ENCODE measurements at places on chromosomes 5 and 9. TPM values are rescaled to one million over a fixed set of nuclear protein-coding genes. Genes with fewer than 3 reads are reported as not detected.

DNA sequence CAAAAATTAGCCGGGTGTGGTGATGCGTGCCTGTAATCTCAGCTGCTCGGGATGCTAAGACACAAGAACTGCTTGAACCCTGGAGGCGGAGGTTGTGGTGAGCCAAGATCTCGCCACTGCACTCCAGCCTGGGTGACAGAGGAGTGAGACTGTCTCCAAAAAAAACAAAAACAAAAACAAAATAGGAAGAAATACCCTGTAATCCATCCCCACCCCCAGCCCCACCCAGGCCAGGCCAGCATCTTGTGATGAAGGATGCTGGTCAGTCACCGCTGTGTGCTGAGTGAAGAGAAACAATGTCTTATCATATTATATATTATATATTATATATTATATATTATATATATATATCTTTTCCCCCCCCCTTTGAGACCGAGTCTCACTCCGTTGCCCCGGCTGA is 15.4 kb upstream of the CCIN start:
- peaks cover 53% of the 10 kb centered on the region for H3K4me1 ChIP-seq
- H3K36me3 ChIP-seq: no peaks in the 10 kb centered on the region
- no peak for DNase-seq
- H3K27me3 ChIP-seq: no peaks in the 10 kb centered on the region
- H3K4me3 ChIP-seq: no peak overlapping the region

DNA sequence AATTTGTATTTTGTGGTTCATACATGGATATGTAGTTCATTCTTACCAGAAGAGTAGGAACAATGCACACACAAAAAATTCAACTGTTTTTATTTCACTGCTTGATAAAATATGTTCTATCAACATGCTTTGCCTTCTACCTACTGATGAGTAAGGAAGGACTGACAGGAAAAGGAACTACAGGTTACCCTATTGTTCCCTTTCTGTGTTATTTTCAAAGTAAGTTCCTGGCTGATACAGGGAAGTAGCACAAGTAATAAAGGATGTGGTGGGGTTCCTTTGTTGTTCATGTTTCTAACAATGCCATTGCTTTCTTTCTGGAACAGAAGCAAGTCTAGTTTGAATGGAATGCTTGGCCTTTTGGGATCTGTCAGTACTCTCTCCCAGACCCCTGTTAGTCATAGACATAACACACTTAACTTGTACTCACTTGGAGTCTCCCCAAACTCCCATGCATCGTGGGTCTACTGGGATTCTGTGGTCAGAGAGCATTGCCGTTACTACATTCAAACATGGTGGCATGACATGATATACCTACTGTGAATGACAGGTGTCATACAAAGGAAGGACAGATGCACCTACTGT is 20.2 kb upstream of the ALDOB start:
- H3K4me1 ChIP-seq: no peaks in the 10 kb centered on the region
- no peak overlapping the region for H3K4me3 ChIP-seq
- no peak overlapping the region for H3K27ac ChIP-seq
- no peak for DNase-seq

DNA sequence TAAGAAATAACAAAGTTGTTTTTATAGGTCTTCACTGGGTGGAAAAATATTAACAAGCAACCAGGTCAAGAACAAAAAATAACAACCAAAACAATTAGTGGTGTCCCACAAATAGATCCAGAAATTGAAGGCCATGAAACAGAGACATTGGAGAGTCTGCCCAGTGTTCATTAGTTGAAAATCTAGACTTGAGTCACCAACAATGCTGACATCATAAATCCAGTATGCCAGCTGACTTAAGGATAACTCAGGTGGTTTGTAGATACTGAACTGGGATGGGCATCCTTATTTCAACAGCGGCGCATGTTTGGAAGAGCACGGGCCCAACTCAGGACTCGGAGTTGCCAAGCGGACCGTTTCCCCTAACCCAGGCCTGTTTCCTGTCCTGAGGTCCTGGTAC is 80.7 kb upstream of the TNFAIP8 start:
- peaks cover 92% of the 10 kb centered on the region for H3K4me1 ChIP-seq
- no peak overlapping the region for H3K27ac ChIP-seq
- H3K36me3 ChIP-seq: no peaks in the 10 kb centered on the region
- no peaks in the 10 kb centered on the region for H3K27me3 ChIP-seq

DNA sequence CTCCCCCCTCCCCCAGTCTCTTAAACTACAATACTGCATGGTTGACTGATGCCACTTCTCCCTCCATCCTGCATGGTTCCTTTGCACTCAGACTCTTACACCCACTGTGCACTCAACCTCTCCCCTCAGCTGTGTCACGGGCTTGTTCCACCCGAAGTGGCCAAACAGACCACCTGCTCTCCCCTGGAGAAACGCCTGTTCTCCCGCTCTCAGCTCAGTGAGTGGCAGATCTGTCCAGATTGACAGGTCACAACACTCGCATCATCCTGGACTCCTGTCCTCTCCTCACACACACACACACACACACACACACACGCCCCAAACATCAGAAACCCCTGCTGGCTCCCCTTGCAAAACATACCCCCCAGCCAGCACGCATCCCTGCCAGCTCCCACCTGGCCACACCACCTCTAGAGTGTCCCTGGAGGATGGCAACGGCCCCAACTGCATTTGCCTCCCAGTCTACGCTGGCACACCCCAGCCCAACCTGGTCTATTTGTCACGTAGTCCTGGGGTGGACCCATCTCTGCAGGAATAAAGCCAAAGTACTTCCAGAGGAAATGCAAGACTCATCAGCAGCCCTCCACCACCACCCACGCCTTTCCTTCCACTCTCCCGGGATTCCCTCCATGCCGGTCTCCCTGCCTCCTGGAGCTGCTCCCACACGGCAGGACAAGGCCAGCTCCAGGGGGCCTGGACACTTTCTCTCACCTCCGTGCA is 2.9 kb downstream of the OR2V1 start:
- H3K4me1 ChIP-seq: no peaks in the 10 kb centered on the region
- no peaks in the 10 kb centered on the region for H3K36me3 ChIP-seq
- no peak for DNase-seq
- H3K27ac ChIP-seq: no peak overlapping the region

DNA sequence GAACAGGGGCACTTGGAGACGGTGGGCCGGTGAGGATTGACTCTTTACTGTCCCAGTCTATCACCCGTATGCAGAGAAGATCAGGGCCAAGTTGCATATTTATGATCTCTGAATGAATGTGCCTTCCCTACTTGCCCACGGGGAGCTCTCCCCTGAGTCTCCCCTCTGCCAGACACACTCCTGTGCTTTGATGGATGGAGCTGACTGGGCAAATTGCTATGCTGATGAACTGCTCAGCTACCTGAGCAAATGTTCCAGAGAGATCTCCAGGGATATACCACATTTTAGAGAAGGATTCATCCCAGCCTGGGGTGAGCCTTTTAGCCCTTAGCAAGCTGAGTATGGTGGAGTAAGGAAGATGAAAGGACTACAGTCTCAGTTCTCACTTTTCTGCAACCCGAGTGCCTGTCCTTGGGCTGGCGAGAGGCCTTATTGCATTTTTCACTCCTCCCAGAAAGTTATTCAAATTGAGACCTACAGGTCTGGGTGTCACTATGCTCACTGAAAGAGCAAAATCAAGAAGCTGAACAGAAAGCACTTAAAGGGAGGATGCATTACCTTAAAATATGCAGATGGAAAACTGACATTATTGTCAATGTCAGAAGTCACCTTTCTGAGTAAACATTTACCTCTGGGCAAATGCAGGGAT is 526.7 kb upstream of the WWC1 start:
- no peaks in the 10 kb centered on the region for H3K27me3 ChIP-seq
- no peak for DNase-seq
- H3K36me3 ChIP-seq: no peaks in the 10 kb centered on the region
- no peak overlapping the region for H3K27ac ChIP-seq

DNA sequence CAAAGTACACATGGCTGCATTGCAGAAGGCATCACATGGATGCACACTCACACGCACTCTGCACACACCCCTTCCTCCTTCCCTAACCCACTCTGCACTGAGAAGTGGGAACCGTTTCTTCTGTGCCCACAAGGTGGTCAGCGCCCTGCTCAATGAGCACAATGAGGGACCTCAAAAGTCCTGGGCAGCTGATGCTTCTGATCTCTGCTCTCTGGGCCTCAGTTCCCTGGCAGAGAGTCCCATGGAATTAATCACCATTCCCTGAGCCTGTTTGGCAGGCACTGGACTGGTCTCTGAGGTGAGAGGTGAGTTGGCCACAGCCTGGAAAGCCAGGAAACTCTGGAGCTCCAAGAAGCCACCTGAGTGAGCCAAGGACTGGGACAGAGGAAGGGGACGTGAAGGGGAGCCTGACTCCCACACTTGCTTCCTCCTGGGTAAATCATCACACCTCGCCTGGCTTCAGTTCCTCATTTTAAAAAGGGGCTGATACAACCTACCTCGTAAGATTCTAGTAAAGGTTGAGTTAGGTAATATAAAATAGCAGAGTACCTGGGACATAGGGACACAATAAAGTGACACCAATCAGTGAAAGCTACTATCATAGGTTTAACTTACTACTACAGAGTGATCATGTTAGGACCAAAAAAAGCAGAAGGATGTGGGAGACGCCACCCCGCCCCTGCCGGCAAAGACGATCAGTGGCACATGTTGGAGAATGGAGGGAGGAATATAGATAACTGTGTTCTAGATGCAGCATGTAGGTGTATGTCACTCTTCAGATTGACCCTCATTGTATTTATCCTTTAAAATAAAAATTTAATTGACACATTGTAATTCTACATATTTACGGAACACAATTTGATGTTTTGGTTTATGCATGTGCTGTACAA is 21.1 kb upstream of the IGFBPL1 start:
- no peak for DNase-seq
- H3K4me1 ChIP-seq: no peaks in the 10 kb centered on the region
- no peaks in the 10 kb centered on the region for H3K36me3 ChIP-seq

GRCh38 chr9:110919609-110920008 is 118.7 kb downstream of the LPAR1 start:
- DNase-seq: no peak
- H3K36me3 ChIP-seq: no peaks in the 10 kb centered on the region
- no peak overlapping the region for H3K4me3 ChIP-seq
- H3K4me1 ChIP-seq: no peaks in the 10 kb centered on the region
- H3K27me3 ChIP-seq: no peaks in the 10 kb centered on the region

DNA sequence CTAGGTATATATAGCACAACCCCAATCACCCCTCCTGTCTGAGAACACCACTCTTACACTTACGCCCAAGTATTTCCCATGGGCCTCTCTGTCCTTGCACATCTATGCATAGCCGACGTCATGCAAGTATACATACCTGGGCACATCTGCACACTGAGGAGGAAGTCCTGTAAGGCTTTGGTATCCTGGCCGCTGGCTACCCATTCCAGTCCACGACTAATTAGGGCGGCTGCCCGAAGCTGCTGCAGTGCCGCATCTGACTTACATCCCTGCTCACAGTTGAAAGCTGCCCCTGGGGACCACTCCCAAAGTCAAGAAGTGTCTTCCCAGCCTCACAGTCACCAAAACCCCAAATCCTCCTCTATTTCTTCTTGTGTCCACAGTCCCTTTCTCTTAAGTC is 2.4 kb upstream of the VCP start:
- peaks cover 26% of the 10 kb centered on the region for H3K4me1 ChIP-seq
- H3K4me3 ChIP-seq: no peak overlapping the region
- H3K36me3 ChIP-seq: peaks cover 4% of the 10 kb centered on the region
- H3K27ac ChIP-seq: no peak overlapping the region

DNA sequence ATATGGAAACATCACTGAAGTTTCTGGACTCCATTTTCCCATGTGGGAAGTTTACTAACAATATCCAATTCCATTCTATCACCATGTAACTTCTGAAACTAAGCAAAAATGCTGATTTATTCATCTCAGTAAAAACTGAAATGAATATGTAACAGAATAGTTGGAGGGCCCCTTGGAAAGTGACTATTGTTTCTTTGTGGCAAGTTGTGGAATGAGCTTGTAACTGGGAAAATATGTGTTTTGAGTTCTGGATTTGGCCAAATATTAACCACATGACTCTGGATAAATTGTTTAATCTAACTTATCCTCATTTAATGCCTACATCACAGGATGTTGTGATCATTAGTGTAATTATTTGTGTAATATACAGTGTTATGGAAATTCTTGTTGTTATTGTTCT is 619.3 kb downstream of the TLE4 start:
- H3K4me3 ChIP-seq: no peak overlapping the region
- no peaks in the 10 kb centered on the region for H3K36me3 ChIP-seq
- no peaks in the 10 kb centered on the region for H3K27me3 ChIP-seq
- no peak overlapping the region for H3K27ac ChIP-seq
- no peak for DNase-seq
- no peaks in the 10 kb centered on the region for H3K4me1 ChIP-seq

DNA sequence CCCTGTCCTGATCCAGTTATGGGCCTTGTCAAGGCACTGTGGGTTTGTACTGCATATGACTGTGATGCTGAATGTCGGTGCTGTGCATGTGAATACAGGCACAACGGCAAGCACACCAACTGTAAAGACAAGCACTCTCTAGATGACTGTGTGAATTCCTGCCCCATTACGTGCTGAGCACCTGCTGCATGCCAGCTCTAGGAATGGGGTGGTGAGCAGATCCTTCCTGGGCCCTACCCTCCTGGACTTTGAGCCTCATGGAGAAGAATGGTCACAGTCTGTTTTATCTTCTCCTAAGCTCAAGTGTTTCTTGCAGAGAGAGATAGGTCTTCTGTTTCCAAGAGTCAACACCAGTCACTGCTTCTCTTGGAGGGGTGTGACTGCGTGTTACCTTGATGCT is 56.0 kb upstream of the RARS1 start:
- H3K4me1 ChIP-seq: no peaks in the 10 kb centered on the region
- no peaks in the 10 kb centered on the region for H3K27me3 ChIP-seq
- no peak overlapping the region for H3K4me3 ChIP-seq
- no peak for DNase-seq
- no peak overlapping the region for H3K27ac ChIP-seq

DNA sequence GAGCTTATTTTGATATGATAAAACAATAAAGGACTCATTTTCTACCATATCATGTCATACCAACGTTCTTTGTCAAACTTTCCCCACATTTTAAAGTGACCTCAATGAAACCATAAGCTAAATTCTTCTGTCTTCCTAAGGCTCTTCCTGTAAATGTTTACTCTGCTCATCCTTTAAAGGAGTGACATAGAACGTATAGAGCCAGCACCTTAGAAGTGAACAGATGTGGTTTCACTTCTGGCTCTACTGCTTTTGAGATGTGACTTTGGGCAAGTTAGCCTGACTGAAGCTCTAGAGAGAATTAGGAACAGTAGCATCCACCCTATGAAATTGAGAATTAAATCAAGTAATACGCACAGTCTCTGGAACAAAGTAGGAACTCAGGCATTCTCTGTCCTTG is 24.1 kb downstream of the SAR1B start:
- DNase-seq: no peak
- H3K27me3 ChIP-seq: no peaks in the 10 kb centered on the region
- H3K4me1 ChIP-seq: no peaks in the 10 kb centered on the region
- H3K36me3 ChIP-seq: peaks cover 54% of the 10 kb centered on the region
- H3K27ac ChIP-seq: no peak overlapping the region

GRCh38 chr5:123997064-123997461 is 485.1 kb downstream of the CSNK1G3 start:
- no peaks in the 10 kb centered on the region for H3K36me3 ChIP-seq
- H3K4me1 ChIP-seq: no peaks in the 10 kb centered on the region
- H3K27ac ChIP-seq: no peak overlapping the region
- H3K4me3 ChIP-seq: no peak overlapping the region
- no peak for DNase-seq

GRCh38 chr9:121900163-121900562 is 192.9 kb downstream of the TTLL11 start:
- H3K4me1 ChIP-seq: no peaks in the 10 kb centered on the region
- H3K36me3 ChIP-seq: no peaks in the 10 kb centered on the region
- H3K4me3 ChIP-seq: no peak overlapping the region
- H3K27ac ChIP-seq: no peak overlapping the region
- H3K27me3 ChIP-seq: no peaks in the 10 kb centered on the region
- DNase-seq: no peak

Gene S100Z
- not detected for total RNA-seq

Gene IQGAP2
- 51.4 TPM for total RNA-seq

Gene NIM1K
- total RNA-seq: 0.40 TPM

Gene ZNF618
- 0.55 TPM for total RNA-seq

All from CD8-positive, alpha-beta memory T cell (primary cell).